T-cell (primary cell): ENCODE measurements at places on chromosomes 5 and 9.

DNA sequence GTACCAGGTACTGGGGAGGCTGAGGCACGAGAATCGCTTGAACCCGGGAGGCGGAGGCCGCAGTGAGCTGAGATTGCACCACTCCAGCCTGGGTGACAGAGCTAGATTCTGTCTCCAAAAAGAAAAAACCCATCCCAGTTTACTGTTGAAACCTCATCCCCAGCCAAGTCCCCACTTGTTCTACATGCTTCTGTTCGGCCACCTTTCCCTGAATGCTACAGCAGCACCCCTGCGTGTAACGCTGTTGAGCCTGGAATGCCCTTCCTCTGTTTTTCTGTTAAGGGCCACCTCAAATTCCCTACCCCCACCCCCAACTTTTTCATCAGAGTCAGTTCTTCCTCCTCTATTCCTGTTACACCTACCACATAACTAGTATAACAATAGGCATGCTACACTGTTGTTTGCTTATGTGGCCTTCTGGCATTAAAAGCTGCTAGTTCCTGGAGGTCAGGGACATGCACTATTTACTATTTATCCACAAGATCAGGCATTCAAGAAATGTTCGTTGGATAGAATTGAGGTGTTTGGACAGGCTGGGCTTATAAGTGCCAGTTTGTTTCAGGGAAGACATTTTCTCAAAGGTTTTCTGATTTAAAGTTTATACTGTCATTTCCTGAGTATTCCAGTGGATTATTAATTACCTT is 47.1 kb upstream of the C5orf47 start:
- DNase-seq: no peak
- H3K36me3 ChIP-seq: peaks cover 21% of the 10 kb centered on the region
- no peaks in the 10 kb centered on the region for H3K27me3 ChIP-seq
- H3K27ac ChIP-seq: no peak overlapping the region

DNA sequence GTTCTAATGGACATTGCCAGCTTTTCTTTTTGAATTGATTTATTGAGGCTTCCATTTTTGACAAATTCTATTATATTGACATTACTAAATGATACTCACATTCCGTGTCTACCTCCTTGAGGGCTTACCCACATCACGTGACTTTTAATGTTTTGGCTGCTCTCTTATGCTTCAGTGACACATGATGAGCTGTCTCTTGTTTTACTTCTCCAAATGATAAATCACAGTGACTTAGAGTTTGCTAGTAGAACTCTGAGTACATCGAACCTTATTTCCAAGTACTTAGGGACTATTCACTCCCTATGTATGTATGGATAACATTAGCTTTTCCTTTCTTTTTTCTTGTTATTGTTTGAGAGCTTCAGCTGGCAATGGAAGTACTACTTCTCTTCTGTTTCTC is 169.8 kb upstream of the KCNN2 start:
- DNase-seq: no peak
- no peaks in the 10 kb centered on the region for H3K4me1 ChIP-seq
- no peak overlapping the region for H3K27ac ChIP-seq
- H3K36me3 ChIP-seq: no peaks in the 10 kb centered on the region
- H3K27me3 ChIP-seq: no peaks in the 10 kb centered on the region
- H3K4me3 ChIP-seq: no peak overlapping the region

DNA sequence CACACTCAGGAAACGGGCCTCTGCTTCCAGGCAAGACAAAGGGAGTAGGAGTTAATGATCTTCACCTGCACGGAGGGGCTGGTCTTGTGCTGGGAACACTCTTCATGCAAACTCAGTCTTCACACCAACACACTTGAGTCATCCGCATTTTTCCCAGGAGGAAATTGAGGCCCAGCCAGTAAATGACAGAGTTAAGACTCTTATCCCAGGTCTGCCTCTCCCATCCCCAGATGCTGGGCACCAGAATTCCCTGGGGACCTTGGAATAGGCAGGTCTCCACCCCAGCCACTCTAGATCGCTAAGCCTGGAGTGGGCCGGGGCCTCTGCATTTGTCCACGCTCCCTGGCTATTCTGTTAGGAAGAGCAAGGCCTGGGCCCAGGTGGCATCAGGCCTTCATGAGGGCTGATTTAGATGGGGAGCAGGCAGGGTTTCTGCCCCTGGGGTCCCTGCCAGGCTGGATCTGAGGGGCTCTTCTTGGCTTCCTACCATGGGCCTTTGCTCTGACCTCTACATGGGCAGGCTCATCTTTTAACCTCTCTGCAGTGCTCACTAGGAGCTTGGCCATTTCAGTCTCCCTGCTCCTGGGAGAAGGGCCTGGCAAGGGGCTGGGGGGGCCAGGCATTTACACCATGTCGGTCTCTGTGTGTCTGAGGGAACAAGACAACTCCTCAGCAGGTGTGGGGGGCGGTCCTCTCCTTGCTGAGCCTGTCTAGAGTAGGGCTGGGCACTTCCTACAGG is 77.3 kb downstream of the AMBP start:
- no peaks in the 10 kb centered on the region for H3K36me3 ChIP-seq
- no peak overlapping the region for H3K4me3 ChIP-seq
- DNase-seq: no peak
- H3K27me3 ChIP-seq: peaks cover 3% of the 10 kb centered on the region
- no peaks in the 10 kb centered on the region for H3K4me1 ChIP-seq

DNA sequence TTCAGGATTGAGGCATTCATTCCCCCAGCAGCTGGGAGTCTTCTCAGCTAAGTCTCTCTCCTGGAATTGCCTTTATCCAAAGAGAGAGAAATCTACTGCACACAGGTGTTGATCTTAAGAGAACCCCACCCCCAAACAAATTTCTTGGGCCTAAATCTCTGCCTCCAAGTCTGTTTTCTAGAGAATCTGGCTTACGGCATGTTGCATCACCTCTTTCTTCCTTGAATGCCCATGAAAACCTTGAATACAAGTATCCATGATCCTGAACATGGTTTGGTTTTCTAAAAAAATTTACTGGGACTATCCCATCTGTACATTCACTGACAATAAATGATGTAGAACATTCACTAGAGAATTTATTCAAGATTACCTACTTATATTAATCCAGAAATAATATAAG is 401.6 kb downstream of the PDE4D start:
- peaks cover 6% of the 10 kb centered on the region for H3K27me3 ChIP-seq
- H3K4me3 ChIP-seq: no peak overlapping the region
- H3K4me1 ChIP-seq: no peaks in the 10 kb centered on the region
- no peak for DNase-seq
- no peak overlapping the region for H3K27ac ChIP-seq

GRCh38 chr9:91818225-91818585 is 131.8 kb downstream of the ROR2 start:
- H3K27ac ChIP-seq: no peak overlapping the region
- H3K27me3 ChIP-seq: peaks cover 19% of the 10 kb centered on the region
- H3K36me3 ChIP-seq: no peaks in the 10 kb centered on the region
- DNase-seq: no peak

- no peaks in the 10 kb centered on the region for H3K27me3 ChIP-seq
- H3K4me3 ChIP-seq: no peak overlapping the region
- no peak for DNase-seq
- no peaks in the 10 kb centered on the region for H3K36me3 ChIP-seq
- no peak overlapping the region for H3K27ac ChIP-seq
These were observed 61.2 kb upstream of the TAF11L2 start for GRCh38 chr5:17436761-17437221.

DNA sequence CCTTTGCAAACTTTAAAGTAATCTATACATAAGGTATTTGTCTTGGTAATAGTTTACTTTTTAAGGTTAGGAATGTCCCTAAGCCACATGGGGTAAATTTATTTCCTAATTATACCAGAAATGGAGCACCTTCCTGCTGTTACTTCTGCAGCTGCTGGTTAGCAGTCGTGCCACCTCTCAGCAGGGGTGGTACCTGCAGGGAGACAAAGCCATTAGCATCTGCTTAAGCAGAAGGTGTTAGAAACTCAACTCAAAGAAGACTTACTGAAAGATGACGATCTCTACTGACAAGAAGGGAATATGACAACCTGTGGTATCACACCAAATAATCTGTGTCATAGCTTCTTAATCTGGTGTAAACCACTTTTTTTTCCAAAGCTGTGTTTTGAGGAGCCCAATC is 173.7 kb downstream of the BRINP1 start:
- H3K27me3 ChIP-seq: no peaks in the 10 kb centered on the region
- DNase-seq: no peak
- no peaks in the 10 kb centered on the region for H3K36me3 ChIP-seq
- H3K27ac ChIP-seq: no peak overlapping the region

GRCh38 chr5:32428426-32428825 is 16.1 kb downstream of the ZFR start:
- DNase-seq: no peak
- no peak overlapping the region for H3K4me3 ChIP-seq
- H3K4me1 ChIP-seq: peaks cover 11% of the 10 kb centered on the region
- H3K27ac ChIP-seq: no peak overlapping the region
- H3K27me3 ChIP-seq: no peaks in the 10 kb centered on the region
- peaks cover 4% of the 10 kb centered on the region for H3K36me3 ChIP-seq

DNA sequence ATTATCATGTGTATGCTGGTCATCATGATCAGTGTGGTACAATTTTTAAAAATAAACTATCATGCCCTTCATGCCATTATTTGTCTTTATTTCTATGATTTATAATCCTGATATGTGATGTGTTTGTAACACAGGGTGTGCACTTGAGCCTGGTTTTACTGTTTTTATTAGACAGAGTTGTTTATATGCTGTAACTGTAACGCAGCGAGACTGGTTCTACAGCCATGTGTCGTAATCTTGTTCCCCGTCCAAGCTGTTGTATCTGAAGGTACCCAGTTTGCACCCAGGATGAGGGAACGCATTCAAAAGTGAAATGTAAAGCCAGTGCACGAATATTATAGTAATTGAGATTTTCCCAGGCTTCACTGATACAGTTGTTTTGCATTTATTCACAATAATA is 28.2 kb downstream of the SNX18 start:
- no peak for DNase-seq
- H3K27ac ChIP-seq: no peak overlapping the region
- peaks cover 3% of the 10 kb centered on the region for H3K4me1 ChIP-seq
- H3K36me3 ChIP-seq: peaks cover 24% of the 10 kb centered on the region
- H3K27me3 ChIP-seq: no peaks in the 10 kb centered on the region

DNA sequence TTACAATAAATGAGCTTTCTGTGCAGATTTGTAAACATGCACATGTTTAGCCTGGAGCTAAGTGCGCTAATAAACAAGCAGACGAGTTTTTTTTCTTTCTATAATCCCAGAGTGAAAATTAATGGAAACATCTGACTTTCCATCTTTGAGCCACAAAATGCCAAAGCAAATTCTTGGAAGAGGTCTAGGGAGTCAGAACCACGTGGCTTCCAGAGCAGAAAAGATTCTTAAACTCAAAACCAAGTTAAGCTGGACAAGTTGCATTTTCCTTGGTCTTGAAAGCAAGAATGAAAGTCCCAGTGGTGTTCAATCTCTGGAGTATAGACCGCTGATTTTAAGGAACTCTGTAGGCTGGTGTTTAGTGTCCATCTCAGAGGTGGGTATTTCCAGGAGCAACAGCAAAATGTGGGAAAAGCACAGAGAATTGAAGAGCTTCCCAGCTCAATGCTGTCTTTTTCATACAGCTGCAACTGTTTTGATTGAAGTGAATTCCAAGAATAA is 71.4 kb downstream of the MYO10 start:
- no peaks in the 10 kb centered on the region for H3K27me3 ChIP-seq
- no peak for DNase-seq
- H3K27ac ChIP-seq: no peak overlapping the region

DNA sequence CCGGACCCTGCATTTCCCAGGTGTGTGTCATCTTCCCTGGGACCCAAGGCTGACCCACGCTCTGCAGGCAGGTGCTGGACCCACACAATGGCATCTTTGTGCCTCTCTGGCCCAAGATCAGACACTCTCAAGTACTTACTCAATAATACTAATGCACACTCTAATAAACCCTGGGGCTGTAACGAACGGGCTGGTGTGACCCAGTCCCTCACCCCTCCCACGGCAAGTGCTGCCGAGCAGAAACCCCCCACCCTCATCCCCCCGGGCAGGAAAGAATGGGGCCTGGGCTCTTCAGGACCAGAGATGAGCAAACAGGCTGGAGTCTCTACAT is 1.1 kb upstream of the OBP2B start:
- peaks cover 2% of the 10 kb centered on the region for H3K27me3 ChIP-seq
- H3K4me1 ChIP-seq: no peaks in the 10 kb centered on the region
- no peak for DNase-seq
- no peak overlapping the region for H3K27ac ChIP-seq

DNA sequence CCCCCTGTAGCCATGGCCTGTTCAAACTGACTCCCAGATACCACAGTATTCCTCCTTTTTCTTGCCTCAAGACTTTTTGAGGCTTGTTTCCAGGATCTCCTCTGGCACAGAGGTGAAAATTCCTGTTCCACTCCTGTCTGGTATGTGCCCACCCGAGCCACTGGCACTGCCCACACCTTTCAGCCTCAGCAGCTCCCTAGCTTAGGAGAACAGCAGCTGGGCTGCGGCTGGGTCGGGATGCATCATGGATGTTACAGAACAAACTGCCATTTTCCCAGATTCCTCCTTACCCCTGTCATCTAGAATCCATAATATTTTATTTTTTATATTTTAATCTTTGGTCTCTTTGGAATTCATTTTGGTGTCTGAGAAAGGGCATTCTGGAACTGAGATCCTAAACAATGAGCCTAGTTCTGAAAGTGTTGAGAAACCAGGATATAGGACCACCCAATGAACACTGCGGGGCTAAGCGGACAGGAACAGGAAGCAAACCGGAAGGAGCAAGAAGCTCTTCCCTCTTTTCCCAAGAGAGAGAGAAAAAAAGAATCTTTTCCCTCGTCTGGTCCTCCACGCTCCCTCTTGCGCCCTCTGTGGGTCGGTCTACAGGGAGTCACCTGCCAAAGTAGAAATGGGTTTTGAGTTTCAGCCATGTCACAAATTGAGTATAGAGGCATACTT is 12.5 kb downstream of the OR2S2 start:
- no peak overlapping the region for H3K4me3 ChIP-seq
- H3K27ac ChIP-seq: no peak overlapping the region
- peaks cover 41% of the 10 kb centered on the region for H3K4me1 ChIP-seq

DNA sequence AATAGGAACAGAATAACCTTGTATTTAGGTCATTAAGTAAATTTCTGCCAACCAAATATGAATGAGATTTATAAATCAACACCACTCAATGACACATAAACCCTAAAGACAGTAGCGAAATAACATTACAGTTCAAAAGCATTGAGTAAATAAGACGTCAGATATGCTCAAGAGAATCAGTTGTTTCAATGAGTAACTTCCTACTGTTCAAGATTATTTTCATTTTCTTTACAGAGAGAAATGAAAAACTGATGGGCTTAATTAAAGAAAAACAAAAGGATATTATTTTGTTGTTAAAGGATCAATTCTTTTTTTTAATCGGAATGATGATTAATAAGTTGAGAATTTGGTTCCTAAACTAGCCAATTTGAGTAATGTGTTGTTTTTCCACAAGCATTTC is 150.1 kb downstream of the BNC2 start:
- no peaks in the 10 kb centered on the region for H3K4me1 ChIP-seq
- no peaks in the 10 kb centered on the region for H3K36me3 ChIP-seq
- DNase-seq: no peak
- H3K27ac ChIP-seq: no peak overlapping the region
- no peaks in the 10 kb centered on the region for H3K27me3 ChIP-seq

DNA sequence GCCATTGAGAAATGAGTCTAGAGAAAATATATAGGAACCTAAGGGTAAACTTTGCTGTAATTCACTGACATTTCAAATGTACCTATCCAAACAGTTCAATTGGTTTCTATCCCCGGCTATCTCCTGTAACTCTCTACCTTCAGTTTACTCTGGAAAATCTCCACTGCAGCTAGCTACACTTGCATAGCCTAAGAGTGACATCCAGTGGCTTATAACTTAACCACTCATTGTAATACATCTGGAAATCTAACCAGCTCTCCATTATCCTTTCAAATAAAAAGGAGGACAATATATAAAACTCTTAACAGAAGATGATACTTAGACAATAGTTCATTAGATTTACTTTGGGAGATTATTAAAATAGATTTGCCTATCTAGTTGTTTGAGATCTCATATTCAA is 35.3 kb upstream of the SPDL1 start:
- H3K4me1 ChIP-seq: no peaks in the 10 kb centered on the region
- H3K27ac ChIP-seq: no peak overlapping the region
- no peak overlapping the region for H3K4me3 ChIP-seq
- no peaks in the 10 kb centered on the region for H3K27me3 ChIP-seq
- no peak for DNase-seq
